Caki2 (cell line): ENCODE measurements at places on chromosomes 2 and 18.

GRCh38 chr2:86815611-86816010, 24.9 kb upstream of the CD8A start:
- DNase-seq: peak; percentile 55

DNA sequence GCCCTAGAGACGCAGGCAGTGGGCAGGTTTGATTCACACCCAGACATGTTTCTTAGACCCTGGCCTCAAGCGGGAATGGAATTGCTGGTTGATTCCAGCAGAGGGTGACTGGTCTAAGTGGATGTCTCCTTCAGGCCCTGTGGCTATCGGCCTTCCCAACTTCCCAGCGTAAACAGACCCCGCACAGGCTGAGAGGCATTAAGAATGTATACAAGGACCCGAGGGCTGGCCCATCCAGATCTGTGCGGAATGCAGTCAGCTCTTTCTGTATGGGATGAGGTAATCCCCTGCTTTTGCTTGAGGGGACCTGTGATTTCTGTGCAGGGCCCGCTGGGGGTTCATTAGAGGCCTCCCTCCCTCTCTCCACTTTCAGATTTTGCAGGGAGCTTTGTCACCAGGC, 6.5 kb downstream of the ACKR3 start:
- DNase-seq: no peak

DNA sequence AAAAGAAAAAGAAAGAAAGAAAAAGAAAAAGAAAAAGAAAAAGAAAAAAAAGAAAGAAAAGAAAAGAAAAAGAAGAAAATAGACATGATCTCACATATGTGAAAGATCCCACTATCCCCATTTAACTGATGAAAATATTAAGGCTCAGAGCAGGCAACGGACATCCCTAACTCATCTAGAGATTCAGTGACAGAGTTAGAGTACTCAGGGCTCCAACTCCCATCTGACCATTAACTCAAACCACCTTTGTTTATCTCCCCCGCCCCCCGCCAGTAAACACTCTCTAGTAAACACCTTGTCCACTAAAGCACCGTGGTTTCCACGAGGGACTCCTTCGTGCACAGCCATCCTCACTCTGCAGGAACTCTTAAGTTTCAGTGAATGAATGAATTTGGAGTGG, 142.9 kb downstream of the TGIF1 start:
- DNase-seq: no peak

- no peak for DNase-seq
These were observed 19.4 kb upstream of the ATP6V1B1 start for GRCh38 chr2:70916291-70916690.

GRCh38 chr18:24126155-24126961, 12.5 kb upstream of the CABYR start:
- no peak for DNase-seq

GRCh38 chr2:129864719-129865118, 114.7 kb upstream of the RAB6C start:
- DNase-seq: no peak

DNA sequence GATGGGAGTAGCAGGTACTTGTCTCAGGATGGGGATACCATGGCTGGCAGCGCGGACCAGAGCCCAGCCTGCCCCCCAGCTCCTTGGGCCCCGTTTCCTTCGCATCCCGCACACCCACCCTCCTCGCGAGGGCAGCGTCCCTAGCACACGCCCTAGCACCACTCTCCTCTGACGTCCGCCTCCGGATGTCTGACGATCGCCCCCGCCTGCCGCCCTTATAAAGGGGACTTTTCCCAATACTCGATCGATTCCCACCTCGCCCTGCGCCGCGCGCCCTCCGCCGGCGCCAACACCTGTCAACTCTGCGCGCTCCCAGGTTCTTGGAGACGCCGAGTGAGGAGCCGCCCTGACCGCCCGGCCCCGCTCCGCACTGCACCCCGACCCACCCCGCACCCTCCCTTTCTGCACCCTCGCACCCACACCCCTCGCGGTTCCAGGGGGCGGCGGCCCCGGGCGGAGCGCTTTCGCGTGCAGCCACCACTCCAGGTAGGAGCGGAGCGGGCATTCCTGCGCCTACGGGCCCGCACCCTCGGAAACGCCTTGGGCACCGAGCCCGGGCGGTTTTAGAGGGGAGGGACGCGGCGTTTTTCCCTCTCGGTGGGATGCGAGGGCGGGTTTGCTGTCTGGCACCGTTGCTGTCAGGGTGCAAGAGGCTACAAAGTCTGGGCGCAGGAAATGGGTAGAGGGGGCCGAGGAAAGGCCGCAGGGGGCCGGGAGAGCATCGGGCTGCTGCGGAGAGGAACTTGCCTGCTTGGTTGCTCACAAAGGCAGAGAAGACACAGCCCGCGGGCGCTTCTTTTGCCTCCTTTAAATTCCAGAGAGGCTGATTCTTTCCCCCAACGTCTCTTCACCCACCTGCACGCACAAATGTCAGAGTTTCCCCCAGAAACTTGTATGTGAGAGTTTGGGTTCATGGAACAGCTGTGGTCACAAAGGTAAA, at the start of gene SLC5A7:
TSS of gene SLC5A7 (plus strand) at position 247 of the 940 bp plus-strand sequence. CDS start 1,632 bp downstream, outside the sequence.
- no peak for DNase-seq

- DNase-seq: no peak
These were observed 16.1 kb downstream of the MBP start for GRCh38 chr18:77116201-77117080.

- DNase-seq: no peak
These were observed 143.2 kb upstream of the ITGA6 start for GRCh38 chr2:172284209-172284608.

- DNase-seq: no peak
These were observed 528.6 kb upstream of the ID2 start for GRCh38 chr2:8153258-8153718.

DNA sequence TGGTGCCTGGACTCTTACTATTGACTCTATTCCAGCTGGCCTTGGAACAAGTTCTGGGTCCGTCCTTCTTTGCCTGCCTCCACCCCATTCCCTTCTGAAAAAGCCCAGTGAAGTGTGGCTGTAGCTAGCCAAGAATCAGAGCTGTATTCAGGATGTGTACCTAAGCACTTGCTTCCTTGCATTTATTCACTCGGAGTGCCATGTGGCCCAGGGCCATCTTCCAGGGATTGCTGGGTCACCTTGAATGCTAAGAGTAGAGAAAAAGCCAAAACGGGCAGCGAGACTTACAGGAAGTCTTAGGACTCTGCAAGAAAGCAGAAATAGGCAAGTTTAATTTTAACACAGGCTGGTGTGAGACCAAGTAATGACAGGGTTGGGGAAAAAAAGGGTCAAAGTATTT, 4.1 kb downstream of the ITGA6 start:
- DNase-seq: no peak

DNA sequence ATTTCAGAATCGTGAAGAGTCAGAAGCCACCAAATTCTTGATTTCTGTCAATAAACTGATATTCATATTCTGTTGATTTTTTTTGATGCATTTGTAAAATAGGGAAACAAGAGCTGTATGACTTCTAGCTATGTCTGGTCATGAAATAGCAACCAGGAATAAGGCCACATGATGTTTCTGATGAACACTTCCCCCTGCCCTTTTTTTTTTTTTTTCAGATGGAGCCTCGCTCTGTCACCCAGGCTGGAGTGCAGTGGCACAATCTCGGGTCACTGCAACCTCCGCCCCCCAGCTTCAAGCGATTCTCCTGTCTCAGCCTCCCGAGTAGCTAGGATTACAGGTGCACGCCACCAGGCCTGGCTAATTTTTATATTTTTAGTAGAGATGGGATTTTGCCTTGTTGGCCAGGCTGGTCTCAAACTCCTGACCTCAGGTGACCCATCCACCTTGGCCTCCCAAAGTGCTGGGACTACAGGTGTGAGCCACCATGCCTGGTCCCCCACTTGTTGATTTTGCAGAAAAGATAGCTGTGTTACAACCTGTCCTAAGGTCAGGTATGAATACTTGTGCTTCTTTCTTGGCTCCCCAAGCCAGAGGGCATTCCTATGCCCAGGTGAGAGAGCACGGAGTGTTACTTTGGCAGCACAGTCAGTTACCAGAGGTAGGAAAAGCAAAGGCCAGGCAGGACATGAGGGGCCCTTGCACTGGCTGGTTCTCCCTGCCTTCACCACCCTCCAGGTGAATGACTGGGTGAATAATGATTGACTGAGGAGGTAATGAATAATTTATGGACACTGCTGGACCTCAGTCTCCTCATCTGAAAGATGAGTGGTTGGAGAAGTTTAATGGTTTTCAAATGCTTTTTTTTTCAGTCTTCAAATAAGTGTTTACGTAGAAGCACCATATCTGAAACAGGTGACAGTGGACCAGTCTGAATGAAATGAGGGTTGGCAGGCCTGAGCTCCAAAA, 39.6 kb downstream of the PAX8 start:
- no peak for DNase-seq

- no peak for DNase-seq
These were observed 1138.1 kb upstream of the CHAC2 start for GRCh38 chr2:52629531-52629930.
